ENCODE measurements at places on chromosomes 3 and 15.

- no peak for DNase-seq
Observed at GRCh38 chr3:108319428-108320082, 23.2 kb downstream of the HHLA2 start.

GRCh38 chr3:15355086-15355485 lies 22.7 kb upstream of the SH3BP5 start:
- no peak for DNase-seq

- DNase-seq: no peak
Observed at GRCh38 chr15:69074001-69074842, 59.7 kb downstream of the NOX5 start.

GRCh38 chr3:27532426-27533260 lies 48.5 kb upstream of the SLC4A7 start:
- DNase-seq: no peak

GRCh38 chr3:148079370-148079769 lies 618.3 kb upstream of the AGTR1 start:
- no peak for DNase-seq

DNA sequence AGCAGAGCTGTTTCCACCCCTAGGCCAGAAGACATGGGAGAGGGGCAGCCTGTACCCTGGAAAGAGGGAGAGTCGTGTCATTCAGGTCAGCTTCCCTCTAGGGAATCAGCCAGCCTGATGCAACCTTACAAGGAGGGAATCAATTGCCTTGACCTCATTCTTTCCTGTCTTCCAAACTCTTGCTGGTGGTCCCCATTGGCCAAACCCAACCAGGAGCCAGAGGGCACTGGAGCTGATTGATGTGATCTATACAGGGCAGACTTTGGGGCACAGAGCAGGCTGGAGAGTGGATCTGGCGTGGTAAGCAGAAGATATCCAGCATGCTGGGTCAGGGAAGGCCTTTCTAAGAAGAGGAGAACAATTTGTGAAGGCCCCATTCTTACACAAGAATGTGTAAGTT lies 19.1 kb upstream of the MAGEF1 start:
- no peak for DNase-seq

DNA sequence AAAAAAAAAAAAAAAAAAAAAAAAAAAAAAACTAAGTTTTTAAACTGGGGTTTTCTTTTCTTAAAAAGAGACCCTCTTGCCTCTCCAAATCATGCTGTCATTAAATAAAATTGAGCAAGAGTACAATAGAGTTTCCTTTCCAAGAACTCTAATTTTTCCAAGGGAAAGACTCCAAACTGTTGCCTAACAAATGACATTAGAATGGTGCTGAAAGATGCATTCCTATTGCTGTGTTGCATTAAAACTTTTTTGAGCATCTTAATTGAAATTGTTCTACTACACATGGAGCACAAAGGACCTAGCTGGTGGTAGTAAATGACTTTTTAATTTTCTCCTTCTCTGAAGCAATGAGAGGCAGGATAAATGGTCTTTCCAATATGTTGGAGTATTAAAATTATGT lies 469.1 kb upstream of the ARHGEF26 start:
- DNase-seq: no peak

DNA sequence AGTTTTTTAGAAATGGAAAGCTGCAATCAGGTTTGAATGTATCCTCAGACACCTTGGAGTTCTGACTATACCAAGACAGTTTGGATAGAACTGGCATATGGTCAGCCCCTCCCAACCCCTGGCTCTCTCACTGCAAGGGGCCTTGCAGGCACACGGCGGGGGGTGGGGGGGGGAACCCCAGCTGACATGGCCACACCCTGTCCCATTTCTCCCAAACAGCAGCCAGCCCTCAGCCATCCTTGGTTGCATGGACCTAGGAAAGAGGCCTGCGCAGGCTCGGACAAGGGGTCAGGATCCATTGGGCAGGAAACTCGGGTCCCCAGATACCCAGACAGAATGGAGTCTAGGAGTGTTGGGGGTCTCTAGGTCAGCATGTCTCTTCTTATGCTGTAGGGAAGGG lies 14.5 kb downstream of the CAND2 start:
- DNase-seq: no peak

DNA sequence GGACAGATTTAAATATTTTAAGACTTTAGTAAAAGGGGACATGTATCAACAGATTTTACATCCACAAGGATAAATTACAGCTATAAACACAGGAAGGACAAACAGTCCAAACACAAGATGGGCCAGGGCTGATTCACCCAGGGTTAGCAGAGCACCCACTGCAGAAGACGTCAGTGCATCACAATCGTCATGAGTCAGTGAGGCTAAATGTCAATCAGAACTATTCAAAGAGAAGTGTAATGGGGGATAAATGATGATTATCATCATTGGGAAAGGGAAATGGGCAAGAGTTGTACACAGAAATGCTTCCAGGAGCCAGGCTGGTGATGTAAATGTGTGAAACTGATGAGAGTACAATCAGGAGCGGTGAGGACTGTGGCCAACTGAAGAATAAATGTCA lies 226.8 kb downstream of the PLCL2 start:
- no peak for DNase-seq

GRCh38 chr3:141410846-141411245 lies 42.5 kb downstream of the ZBTB38 start:
- DNase-seq: no peak

DNA sequence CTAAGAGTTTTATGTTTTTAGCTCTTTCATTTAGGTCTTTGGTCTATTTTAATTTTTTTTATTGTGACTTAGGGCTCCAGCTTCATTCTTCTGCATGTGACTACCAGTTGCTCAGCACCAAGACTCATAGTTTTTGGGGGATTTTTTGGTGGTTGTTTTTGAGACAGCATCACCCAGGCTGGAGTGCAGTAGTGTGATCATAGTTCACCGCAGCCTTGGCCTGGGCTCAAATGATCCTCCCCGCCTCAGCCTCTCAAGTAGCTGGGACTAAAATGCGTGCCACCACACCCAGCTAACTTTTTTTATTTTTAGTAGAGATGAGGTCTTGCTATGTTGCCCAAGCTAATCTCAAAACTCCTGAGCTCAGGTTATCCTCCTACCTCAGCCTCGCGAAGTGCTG lies 19.4 kb downstream of the CDV3 start:
- DNase-seq: no peak

- no peak for DNase-seq
Observed at GRCh38 chr3:24316887-24317383, 177.7 kb downstream of the THRB start.

DNA sequence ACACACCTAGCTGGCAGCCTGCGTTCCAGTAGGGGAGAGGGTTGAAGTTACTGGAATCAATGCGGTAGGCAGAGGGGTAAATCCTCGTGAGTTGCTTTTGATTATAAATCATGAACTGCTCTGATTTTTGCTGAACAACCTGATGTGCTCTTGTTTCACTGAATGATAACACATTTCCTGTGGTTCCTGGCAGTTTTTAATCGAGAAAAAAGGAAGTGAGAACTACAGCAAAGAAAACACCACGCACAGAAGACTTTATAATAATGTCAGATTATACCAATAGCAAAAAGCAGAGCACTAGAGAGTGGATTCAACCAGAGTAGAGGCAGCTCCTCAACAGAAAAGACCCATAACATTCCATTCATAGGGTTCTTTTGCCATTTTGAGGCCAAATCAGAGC lies 200.8 kb upstream of the STRIT1 start:
- no peak for DNase-seq

DNA sequence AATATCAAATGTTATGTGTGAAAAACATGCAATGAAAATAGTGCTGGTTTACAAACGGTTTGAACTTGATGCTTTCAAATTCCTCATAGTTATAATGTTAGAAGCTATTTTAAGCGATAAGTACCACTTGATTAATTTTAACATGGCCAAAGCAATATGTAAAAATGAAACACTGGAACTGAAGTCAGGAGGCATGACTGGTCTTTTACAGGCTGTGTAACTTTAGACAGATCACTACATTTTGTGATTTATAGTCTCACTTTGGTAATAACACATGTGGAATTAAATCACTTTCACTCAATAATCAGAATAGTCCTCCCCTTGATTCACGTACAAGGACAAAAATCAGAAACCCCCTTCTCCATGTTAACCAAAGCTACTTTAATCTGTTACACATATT lies 482.7 kb upstream of the NECTIN3 start:
- no peak for DNase-seq

DNA sequence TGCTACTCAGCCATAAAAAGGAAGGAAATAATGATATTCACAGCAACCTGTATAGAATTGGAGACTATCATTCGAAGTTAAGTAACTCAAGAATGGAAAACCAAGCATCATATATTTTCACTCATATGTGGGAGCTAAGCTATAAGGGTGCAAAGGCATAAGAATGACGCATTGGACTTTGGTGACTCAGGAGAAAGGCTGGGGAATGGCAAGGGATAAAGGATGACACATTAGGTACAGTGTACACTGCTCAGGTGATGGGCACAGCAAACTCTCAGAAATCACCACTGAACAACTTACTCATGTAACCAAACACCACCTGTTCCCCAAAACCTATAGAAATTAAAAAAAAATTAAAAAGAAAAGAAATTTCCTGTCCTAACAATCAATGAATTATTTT lies 42.7 kb downstream of the ALCAM start:
- DNase-seq: no peak

- DNase-seq: no peak
Observed at GRCh38 chr3:4739289-4740236, 239.7 kb upstream of the BHLHE40 start.

- DNase-seq: no peak
Observed at GRCh38 chr15:38788918-38789317, 224.3 kb upstream of the RASGRP1 start.

- no peak for DNase-seq
Observed at GRCh38 chr15:75140080-75140879, 61.4 kb upstream of the C15orf39 start.

GRCh38 chr15:25741256-25741580 lies 121.9 kb downstream of the ATP10A start:
- no peak for DNase-seq

DNA sequence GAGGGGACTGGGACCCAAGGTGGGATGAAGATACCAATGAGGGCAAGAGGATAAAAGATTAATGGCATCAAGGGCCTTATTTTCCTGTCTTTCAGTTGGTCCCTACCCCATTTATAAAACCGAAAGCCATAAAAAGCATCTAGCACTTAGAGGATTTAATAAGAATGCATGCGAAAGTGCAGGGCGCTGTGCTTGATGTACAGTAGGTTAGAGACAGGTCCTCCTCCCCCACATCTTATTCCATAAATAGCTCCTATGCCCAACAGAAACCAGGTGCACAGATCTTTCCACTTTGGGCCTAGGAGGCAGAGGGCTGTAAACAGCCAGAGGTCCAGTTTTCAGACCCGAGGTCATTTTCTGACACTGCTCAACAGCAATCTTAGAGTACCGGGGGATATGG lies 1.2 kb downstream of the LPCAT4 start:
- no peak for DNase-seq

DNA sequence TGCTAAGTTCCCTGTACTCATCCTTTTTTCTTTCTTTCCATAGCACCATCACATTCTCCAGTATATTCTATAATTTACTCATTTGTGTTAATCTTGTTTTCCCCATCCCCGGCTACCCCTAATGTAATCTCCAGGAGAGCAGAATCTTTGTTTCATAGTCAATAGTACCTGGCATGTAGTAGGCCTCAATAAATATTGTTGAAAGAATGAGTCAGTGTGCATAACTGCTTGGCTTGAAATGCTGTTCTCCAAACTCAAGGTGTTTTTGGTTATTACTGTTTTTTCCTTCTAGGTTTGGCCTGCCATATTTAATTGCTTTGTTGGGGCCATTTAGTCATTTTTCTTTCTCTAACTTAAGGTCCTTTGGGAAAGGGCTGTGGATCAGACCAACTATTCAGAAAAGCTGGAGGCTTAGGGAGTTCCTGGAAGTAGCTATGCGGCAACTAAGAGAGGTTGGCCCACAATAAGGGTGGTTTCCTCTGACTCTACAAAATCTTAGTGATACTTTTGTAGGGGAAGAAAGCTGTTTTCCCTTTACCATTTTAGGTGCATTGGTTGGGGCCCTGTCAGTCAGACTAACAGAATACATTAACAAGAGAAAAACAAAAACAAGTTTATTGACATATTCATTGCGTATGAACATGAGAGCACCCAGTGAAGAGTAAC lies 28.4 kb downstream of the KAT2B start:
- DNase-seq: no peak

DNA sequence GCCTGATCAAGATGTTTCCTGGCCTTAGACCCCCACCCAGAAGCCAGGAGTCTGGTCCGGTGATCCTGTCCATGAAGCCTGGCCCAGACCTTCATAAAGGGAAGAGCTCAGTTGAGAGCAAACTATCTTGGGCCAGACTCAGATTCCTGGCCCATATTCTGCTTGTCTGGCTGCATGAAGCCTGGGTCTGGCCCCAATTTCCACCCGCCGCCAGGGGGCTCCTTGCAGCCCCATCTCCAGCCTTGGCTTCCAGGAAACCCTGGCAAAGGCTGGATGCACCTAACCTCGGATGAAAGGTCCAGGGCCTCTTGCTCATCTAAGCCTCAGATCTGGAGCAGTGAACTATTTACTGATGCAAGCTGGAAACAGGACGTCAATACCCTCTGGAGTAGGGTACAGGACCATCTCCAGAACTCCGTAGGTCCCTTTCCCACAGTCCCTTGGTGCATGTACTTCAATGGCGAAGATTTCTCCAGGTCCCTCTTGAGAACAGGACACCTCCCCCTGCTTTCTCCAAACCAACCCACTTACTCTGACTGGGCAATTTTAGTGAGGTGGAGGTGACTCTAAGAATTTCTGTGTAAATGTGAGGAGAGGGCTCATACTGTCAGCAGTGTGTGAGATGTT lies 5.6 kb downstream of the FOXL2 start:
- DNase-seq: no peak

DNA sequence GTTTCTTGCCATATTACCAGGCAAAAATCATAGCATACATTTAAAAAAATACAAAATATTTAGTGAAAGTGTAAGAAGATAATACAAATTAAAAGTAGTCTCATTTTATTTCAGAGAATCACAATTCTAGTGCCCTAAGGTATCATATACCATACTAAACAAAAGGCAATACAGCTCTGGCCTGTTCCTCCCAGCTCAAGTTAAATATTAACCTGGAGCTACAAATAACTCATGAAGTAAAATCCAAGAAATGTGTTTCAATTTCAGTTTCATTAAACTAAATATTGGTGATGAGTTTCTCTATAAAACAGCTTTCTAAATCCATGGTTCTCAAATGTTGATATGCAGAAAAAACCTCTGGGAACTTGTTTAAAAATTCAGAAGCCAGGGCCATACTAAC lies 67.7 kb downstream of the INO80 start:
- no peak for DNase-seq

DNA sequence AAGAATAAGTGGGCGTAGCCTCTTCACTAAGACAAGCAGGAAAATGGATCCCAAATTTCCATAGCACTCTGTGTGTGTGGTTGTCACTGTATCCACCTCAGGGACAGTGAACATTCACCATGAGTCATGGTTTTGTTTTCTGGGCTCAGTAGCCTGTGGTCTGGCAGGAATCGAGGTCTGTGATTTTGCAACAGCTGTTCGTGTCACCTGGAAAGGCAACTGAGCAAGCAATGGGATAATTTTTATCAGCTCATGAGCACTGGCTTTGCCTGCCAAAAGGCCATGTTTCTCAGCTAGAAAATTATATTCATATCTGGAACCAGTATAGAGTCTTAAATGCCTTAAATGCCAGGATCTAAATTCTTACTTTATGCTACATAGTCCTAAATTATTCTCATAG lies 60.9 kb downstream of the STRIT1 start:
- no peak for DNase-seq

Measured in stimulated activated CD8-positive, alpha-beta memory T cell treated with anti-CD3 and anti-CD28 coated beads, Interleukin-15, amount 100 ng/mL, for 24 hours (primary cell).